PC-3 (cell line): ENCODE measurements at places on chromosomes 11 and 22.

GRCh38 chr11:77661670-77662069 is 24.1 kb upstream of the CLNS1A start:
- no peak for DNase-seq

DNA sequence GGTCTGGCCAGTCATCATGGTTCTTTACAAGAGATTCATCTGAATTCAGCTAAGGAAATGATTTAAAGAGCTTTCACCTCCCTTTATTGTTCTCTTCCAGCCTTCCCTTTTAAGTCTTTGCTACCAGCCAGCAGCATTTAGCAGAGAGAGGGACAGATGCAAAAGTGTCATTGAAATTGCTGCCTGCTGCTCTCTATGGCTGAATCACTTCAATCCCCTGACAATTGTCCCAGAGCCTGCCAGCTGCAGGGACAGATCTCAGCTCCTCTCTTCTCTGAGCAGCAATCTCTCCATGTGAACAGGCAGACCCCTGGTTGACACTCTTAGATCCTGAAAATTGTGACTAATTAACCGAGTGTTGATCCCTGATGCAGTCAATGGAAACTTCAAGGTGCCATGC is 816.9 kb upstream of the CCDC90B start:
- no peak for DNase-seq

DNA sequence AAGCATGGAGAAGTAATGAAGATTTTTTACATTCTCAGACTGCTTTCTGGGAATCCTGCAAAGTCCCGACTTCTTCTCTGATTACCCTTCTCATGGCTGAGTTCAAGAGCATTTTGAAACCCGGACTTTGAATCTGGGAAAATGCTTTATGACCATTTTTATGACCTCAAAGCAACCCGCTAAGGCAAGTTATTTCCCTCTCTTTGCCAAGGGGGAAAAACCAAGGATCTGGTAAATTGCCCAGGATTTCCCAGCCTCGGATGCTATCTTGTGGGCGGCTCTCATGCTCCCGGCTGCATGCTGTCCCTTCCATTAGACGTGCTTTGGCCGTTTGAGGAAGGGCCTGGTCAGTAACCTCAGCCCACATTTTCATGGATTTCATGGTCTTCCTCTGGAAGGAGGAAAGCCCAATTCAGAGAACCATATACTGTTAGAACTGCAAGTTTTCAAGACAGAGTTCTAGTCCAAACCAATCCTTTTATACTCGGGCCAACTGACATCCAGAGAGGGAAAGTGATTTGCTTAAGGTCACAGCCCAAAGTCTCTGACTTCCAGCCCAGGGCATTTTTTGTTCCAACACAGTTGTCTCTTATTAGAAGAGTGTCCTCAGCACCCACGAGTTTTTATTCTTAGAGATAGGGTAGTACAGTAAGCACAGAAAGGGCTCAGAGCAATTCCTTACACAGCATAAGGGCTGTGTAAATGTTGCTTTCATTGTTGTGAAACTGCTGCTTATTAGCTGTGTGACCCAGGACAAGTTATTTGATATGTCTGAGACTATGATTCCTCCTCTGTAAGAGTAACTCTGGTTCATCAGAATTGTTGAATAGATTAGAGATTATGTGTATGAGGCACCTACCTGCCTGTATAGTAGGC is 77.4 kb downstream of the NAV2 start:
- DNase-seq = no peak

DNA sequence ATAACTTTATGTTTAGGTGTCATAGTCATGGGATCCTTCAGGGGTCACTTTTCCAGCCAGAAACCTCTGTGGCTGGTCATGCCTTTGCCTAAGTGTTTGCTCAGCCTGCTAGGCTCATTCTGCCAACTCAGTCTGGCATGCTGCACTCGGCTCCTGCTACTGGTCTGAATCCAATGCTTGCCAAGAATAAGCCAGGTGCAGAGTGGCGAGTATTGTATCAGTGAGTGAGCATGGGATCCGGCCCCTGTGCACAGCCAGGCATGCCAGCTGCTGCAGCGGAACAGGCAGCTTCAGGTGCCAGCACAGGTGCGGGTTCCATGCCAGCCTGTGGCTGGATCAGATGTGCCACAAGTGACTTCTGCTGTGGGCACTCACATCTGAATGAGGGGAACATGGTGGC is 1269.3 kb upstream of the CNTN5 start:
- no peak for DNase-seq

DNA sequence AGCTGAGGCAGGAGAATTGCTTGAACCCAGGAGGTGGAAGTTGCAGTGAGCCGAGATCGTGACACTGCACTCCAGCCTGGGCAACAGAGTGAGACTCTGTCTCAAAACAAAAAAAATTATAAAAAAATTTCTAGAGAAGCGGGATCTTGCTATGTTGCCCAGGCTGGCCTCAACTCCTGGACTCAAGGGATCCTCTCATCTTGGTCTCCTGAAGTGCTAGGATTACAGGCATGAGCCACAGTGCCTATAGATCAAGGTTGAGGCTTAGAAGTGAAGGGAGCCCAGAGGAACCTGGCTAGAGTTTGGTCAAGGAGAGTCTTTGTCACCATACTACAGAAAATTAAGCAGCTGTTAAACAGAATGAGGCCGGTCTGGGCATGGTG is 1.4 kb upstream of the MCM5 start:
- DNase-seq = no peak

GRCh38 chr22:44133901-44134571 is 46.7 kb upstream of the PARVG start:
- DNase-seq = no peak

DNA sequence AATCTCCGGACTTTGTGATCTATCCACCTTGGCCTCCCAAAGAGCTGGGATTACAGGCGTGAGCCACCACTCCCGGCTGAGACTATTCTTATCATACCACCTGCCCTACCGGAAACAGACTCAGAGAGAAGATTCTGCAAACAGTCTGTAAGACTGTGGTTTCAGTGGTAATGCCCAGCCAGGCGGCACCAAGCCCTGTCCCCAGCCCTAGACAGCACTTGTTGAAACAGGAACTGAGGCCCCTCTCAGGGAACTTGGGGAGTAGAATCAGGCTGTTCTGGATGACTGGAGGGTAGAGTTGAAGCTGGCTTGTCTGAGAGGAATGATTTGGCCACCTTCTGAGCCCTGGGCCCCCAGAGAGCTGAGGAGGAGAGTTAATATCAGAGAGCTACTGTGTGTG is 1.3 kb upstream of the INSC start:
- no peak for DNase-seq

GRCh38 chr11:15941206-15941770 is 415.1 kb downstream of the SOX6 start:
- DNase-seq = no peak

GRCh38 chr22:29200901-29201300 is 4.8 kb upstream of the EMID1 start:
- DNase-seq = no peak

DNA sequence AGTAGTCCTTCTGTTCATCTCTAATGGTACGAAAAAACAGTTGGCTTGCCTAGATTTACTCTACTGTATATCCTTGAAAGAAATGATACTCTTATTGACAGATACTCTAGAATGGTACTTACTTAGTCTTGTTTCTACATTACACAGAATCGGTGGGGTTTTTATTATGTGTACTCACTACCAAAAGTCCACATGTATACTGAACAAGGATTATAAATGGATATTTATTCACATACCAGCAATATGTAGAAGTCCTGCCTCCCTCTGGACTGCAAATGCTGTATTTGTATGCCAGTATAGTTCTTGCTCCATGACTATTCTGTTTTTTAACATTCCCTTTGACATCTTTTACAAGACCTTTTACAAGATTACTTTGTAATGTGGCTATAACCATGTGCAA is 13.9 kb downstream of the PCF11 start:
- DNase-seq = no peak

- peak; percentile 85 for DNase-seq
Measured at GRCh38 chr11:10050561-10050960, 243.5 kb downstream of the SBF2 start.

DNA sequence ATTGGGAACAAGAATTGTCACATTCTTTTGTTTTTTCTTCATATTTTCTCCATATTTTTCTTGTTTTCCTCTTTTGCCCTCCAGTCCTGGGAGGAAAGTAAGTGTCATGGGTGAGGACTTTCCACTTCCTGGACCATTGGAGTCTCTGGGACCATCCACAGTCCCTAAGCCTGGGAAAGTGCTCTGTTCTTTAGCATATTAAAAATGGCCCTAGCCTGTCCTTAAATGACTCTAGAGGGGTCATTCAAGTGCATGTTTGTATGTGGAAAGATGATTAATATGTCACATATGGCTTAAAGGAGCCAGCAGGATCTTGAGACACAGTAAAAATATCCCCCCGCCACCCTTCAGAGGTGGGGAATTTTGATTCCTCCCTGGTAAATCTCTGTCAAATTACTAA is 20.1 kb upstream of the SCGB1D1 start:
- no peak for DNase-seq

- DNase-seq = no peak
Measured at GRCh38 chr11:77039491-77040400, 5.5 kb downstream of the B3GNT6 start.

DNA sequence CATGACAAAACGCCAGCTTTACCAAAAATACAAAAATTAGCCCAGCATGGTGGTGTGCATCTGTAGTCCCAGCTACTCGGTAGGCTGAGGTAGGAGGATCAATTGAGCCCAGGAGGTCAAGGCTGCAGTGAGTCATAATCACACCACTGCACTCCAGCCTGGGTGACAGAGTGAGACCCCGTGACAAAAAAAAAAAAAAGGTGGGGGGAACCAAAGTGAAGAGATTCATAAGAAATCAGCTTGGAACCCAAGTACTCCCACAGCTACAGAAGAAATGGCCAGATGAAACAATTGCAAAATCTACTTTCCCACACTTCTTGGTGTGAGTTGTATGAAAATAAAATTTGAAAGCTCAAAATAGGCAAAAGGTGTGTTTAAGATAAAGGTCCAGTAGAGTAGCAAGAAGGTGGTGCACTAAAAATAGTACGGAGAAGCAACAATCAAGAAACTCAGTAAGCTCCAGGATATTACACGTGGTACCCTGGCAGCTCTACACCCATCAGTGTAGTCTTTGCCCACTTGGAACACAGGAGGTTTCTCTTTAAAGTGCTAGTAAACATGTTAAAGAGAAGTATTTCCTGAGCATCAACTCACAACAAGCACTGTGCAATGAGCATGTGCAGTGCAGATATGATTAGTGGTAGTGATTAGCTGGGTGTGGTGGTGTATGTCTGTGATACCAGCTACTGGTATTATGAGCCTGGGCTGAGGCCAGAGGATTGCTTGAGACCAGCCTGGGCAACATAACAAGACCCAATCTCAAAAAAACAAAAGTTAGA is 5.3 kb downstream of the HARBI1 start:
- no peak for DNase-seq

DNA sequence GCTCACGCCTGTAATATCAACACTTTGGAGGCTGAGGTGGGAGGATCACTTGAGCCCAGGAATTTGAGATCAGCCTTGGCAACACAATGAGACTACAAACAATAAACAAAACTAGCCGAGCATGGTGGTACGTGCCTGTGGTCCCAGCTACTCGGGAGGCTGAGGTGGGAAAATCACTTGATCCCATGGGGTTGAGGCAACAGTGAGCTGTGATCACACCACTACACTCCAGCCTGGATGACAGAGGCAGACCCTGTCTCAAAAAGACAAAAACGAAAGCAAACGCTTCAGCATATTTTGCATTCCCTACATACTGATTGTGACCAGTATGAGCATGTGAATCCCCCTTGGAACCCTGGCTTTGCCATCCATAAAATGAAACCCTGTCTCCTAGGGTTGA is 33.9 kb upstream of the MN1 start:
- DNase-seq = no peak

- DNase-seq = peak; percentile 67
Measured at GRCh38 chr22:49724893-49725489, 102.7 kb downstream of the BRD1 start.

GRCh38 chr11:45405916-45406670 is 120.0 kb upstream of the SYT13 start:
- DNase-seq = peak; percentile 23

GRCh38 chr11:45648931-45649330 is 16.5 kb downstream of the CHST1 start:
- no peak for DNase-seq

GRCh38 chr22:31556627-31557203 is 60.4 kb downstream of the SFI1 start:
- DNase-seq = peak; percentile 58

- no peak for DNase-seq
Measured at GRCh38 chr22:50174382-50175190, 4.1 kb downstream of the PANX2 start.

DNA sequence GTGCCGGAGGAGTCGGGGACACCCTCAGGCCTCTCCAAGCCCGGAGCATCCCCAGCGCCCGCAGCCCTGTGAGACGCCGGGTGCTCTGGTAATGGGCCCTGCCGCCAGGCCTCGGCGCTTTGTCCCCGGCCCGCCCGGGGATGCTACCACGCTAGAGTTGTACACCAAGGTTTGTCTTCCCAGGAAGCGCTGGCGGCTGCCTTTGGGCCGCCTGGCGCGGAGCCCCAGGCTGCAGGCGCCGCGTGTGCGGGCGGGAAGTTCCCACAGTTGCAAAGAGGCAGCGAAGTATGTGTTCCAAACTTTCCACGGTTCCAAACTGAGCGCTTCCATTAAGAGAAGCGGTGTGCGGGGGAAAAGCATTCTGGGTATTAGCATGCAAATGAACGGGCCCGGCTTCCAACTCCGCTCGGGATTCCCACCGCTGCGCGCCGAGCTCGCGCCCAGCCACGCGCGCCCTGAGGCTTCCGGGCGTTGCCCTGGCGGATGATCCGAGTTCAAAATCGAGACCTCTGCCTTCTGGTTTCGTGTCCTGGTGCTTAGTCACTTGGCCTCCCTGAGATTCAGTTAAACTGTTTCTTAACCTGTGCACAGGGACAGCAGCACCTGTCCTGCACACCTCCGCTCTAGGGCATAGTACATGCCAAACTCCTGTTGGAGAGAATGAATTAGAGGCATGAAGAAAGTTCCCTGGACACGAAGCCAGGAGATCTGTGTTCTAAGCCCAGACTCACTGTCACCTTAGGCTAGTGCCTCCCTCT is 1.3 kb upstream of the PATZ1 start:
- peak; percentile 70 for DNase-seq

DNA sequence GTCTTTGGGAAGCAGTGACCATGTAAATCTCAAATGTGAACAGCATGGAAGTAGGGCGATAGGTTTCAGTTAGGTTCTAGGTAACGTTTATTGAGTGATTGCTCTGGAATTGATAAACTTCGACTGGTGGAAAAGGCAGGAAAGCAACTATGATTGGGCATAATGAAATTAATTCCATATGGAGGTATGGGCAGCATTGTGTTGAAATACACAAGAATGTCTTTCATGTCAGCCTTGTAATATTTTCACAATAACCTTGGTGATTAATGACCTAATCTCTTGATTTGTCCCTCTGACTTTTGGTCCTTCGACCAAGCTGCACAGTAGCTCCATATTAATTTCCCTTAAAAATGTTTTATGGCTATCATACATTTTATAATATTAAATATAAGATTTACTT is 2.8 kb downstream of the CEP57 start:
- no peak for DNase-seq

- no peak for DNase-seq
Measured at GRCh38 chr11:11481371-11481770, 128.3 kb upstream of the CSNK2A3 start.

- DNase-seq = no peak
Measured at GRCh38 chr22:31138126-31138525, 2.2 kb downstream of the PLA2G3 start.
